ENCODE measurements at places on chromosomes 3 and 15.

DNA sequence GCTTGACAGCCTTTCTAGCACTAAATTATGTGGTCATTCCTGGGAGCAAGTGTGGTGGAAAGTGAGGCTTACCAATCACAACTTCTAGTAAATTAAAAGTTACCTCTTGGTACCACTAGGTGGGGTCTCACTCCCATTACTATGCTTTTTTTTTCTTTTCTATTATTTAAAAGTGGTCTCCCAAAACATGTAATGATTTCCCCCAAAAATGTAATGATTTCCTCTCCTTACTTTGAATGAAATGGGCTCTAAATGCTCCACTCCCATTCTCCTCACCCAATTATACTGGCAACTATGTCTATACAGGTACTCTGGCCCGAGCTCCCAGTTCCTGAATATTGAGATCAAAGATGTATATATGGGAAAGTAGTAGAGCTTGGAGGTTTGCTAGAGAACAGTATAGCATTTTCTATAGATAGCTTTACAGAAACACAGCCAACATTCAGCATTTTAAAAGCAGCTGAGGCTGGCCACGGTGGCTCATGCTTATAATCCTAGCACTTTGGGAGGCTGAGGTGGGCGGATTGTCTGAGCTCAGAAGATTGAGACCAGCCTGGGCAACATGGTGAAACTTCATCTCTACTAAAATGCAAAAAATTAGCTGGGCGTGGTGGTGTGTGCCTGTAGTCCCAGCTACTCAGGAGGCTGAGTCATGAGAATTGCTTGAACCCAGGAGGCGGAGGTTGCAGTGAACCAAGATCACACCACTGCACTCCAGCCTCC, 70.9 kb downstream of the DCUN1D1 start:
- DNase-seq, result no peak

- DNase-seq, result no peak
Observed at GRCh38 chr3:112739252-112739965, 98.5 kb upstream of the CCDC80 start.

- DNase-seq, result no peak
Observed at GRCh38 chr3:159200176-159200575, 398.3 kb downstream of the MFSD1 start.

DNA sequence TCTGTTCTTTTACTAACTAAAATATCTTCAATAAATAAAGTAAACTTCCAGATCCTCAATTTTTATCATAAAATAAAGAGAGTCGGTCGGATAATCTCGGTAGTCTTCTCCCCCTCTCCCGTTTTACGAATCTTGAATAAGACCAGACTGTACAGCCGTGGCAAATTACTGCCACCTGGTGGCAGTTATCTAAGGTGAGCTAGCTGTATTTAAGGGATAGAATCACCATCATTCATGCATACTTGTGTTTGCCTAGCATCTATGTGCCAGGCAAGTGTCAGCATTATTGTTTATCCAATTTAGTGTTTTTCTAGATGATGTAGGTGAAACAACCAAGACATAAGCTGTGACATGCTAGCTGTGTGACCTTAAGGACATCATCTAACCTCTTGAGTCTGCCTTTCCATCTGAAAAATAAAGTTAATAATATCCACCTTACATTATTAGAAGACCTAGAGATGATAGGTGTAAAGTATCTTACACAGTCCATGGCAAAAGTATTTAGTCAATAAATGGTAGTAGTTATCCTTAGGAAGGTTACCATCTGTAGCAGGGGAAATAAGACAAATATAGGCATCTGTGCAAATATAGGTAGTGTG, 21.3 kb downstream of the DUT start:
- no peak for DNase-seq

- DNase-seq, result no peak
Observed at GRCh38 chr15:68888419-68888818, 41.9 kb upstream of the SPESP1 start.

- peak; percentile 51 for DNase-seq
Observed at GRCh38 chr3:31532587-31533168, at the start of gene STT3B. Gene STT3B (plus strand): TSS chr3:31532925. CDS start chr3:31532999, 74 bp downstream.

GRCh38 chr3:172317481-172317880, 130.8 kb downstream of the GHSR start:
- no peak for DNase-seq

- no peak for DNase-seq
Observed at GRCh38 chr3:100089812-100090668, 24.3 kb downstream of the FILIP1L start.

DNA sequence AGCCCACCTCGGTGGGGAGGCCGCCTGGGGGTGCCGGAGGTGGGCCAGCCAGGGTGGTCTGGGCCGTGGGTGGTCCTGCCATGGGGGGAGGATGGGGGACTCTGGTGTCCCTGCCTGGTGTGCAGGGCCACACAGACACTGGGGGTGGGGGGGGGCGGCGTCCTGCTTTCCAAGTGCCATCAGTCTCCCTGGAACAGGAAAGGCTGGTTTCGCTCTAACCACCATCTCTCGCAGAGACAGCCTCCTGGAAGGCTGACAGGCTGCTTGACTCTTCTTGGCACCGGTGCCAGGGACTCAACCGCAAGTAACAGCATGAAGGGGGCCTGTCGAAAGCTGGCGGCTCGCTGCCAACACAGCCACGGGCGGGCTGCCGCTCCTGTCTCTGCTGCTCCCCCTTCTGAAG, 40.3 kb downstream of the RGMA start:
- DNase-seq, result peak; percentile 66

GRCh38 chr3:30986551-30986950, 92.1 kb upstream of the GADL1 start:
- DNase-seq, result no peak
